Right atrium auricular region (tissue), 2 donors: ENCODE measurements at places on chromosomes 2 and 18. TPM values are rescaled to one million over a fixed set of nuclear protein-coding genes. Genes with fewer than 3 reads are reported as not detected.

GRCh38 chr18:51039138-51040112 is 9.4 kb downstream of the SMAD4 start:
- H3K27ac ChIP-seq: no peak overlapping the region
- H3K4me1 ChIP-seq: peaks cover 96% of the 10 kb centered on the region
- no peaks in the 10 kb centered on the region for H3K36me3 ChIP-seq

GRCh38 chr2:111066062-111066593 is 54.6 kb upstream of the BCL2L11 start:
- DNase-seq: no peak
- no peak overlapping the region for H3K27ac ChIP-seq
- no peaks in the 10 kb centered on the region for H3K27me3 ChIP-seq
- H3K4me3 ChIP-seq: no peak overlapping the region
- H3K36me3 ChIP-seq: no peaks in the 10 kb centered on the region

- no peak overlapping the region for H3K4me3 ChIP-seq
- H3K4me1 ChIP-seq: no peaks in the 10 kb centered on the region
- DNase-seq: no peak
- no peaks in the 10 kb centered on the region for H3K27me3 ChIP-seq
- no peak overlapping the region for H3K27ac ChIP-seq
These were observed 132.0 kb downstream of the VWC2L start for GRCh38 chr2:214542866-214543265.

DNA sequence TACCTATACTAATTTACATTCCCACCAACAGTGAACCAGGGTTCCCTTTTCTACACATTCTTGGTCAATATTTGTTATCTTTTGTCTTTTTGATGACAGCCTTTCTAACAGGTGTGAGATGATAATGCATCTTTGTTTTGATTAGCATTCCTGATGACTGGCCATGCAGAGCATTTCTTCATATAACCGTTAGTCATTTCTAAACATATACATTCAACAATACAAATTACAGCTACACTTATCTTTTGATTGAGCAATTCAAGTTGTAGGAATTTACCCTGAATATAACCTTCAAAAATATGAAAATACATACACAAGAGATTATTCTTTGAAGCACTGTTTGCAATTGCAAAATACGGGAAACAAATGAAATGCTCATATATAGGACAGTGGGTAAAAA is 94.9 kb downstream of the TMEM131 start:
- H3K27me3 ChIP-seq: no peaks in the 10 kb centered on the region
- no peak overlapping the region for H3K27ac ChIP-seq
- no peaks in the 10 kb centered on the region for H3K36me3 ChIP-seq
- DNase-seq: no peak
- H3K4me1 ChIP-seq: no peaks in the 10 kb centered on the region

DNA sequence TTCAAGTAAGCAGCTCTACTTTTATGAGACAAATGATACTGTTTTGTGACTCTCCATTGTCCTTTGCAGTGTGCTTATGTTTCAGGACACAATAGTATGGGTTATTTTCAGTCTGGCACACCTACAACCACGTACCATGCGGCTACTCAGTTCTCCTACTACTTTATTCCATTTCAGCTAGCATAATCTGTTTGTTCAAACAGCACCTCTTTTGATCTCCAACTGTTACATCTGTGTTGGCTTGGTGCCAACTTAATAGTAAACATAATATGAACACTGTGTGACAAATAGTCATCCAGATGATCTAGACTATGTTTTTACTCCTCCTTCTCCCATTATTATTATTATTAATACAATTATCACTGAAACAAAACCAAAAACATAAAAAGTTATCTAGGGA is 40.5 kb downstream of the MYO3B start:
- no peak overlapping the region for H3K27ac ChIP-seq
- H3K4me3 ChIP-seq: no peak overlapping the region
- no peaks in the 10 kb centered on the region for H3K36me3 ChIP-seq
- H3K27me3 ChIP-seq: no peaks in the 10 kb centered on the region
- no peaks in the 10 kb centered on the region for H3K4me1 ChIP-seq

- H3K27ac ChIP-seq: no peak overlapping the region
- no peaks in the 10 kb centered on the region for H3K36me3 ChIP-seq
- DNase-seq: no peak
- no peaks in the 10 kb centered on the region for H3K4me1 ChIP-seq
- no peak overlapping the region for H3K4me3 ChIP-seq
- H3K27me3 ChIP-seq: no peaks in the 10 kb centered on the region
These were observed 28.6 kb downstream of the SNTG2 start for GRCh38 chr2:979069-979928.

DNA sequence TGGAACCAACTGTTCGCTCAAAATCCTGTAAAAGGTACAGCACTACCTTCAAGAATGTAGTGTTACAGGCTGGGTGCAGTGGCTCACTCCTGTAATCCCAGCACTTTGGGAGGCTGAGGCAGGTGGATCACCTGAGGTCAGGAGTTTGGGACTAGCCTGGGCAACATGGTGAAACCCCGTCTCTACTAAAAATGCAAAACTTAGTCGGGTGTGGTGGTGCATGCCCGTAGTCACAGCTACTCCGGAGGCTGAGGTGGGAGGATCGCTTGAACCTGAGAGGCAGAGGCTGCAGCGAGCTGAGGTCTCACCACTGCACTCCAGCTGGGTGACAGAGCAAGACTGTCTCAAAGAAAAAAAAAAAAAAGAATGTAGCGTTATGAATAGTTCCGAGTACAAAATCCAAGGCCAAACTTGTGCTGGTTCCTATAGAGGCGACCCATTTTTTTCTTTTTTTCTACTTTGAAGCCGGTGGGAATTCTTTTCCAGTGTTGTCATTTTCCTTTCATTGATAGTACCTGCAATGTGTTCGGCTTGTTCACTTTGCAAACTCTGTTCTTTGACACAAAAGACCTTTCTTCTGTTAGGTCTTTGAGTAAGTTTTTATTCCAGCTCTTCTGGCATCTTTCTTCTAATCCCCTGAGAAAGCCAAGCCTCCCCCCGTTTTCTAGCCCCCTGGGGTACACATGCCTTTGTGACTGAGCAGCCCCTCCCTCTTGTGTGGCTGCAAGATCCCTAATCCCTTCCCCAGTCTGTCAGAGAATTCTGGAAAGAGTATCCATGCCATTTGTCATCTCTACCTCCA is 25.1 kb downstream of the INPP5D start:
- no peaks in the 10 kb centered on the region for H3K4me1 ChIP-seq
- no peak for DNase-seq
- peak overlapping the region; percentile 78 for H3K27ac ChIP-seq
- H3K4me3 ChIP-seq: no peak overlapping the region
- H3K36me3 ChIP-seq: no peaks in the 10 kb centered on the region
- no peaks in the 10 kb centered on the region for H3K27me3 ChIP-seq

DNA sequence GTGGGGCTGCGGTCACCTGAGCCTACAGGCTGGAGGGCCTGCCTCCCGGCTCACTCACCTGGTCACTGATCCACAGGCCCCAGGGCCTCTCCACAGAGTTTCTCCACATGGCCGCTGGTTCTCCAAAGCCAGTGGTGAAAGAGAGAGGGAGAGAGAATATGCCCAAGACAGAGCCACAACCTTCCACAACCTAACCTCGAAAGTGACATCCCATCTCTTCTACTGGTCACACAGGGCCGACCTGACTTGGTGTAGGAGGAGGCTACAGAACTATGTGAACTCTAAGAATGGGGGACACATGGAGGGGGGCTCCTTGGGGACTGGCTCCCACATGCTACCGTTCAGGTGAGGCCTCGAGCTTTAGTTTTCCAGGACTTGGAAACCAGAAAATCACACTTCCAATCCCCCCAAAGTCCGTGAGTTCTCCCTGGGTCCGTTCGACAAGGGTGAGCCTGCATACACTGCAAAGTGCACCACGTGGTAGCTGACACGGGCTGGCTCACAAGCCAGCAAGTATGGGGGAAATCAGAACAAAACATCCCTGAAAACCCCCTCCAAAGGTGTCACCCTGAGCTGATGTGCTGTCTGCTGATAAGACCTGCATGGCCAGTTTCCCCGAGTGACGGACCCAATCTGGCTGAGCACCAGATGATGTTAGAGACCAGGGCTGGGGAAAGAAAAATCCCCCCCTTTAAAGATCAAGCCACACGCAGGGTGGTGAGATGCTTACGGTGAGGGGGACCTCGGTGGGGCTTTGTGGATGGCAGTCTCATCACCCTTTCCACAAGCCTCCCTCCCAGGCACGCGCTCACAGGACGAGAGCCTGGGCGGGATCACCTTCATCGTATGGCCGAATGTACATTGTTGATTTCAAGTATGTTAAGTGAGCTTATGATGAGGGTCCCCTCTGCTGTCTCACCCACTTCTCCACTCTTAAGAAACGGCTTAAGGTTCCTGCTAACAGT is 54.2 kb upstream of the SEMA4C start:
- H3K27ac ChIP-seq: no peak overlapping the region
- H3K36me3 ChIP-seq: no peaks in the 10 kb centered on the region
- DNase-seq: no peak
- H3K4me1 ChIP-seq: no peaks in the 10 kb centered on the region

GRCh38 chr18:59985289-59985688 is 85.5 kb downstream of the PMAIP1 start:
- no peak for DNase-seq
- no peaks in the 10 kb centered on the region for H3K36me3 ChIP-seq
- no peak overlapping the region for H3K27ac ChIP-seq
- no peaks in the 10 kb centered on the region for H3K27me3 ChIP-seq
- H3K4me3 ChIP-seq: no peak overlapping the region
- no peaks in the 10 kb centered on the region for H3K4me1 ChIP-seq

MROH2A gene
- not detected for total RNA-seq

MC2R gene
- total RNA-seq: not detected

DPP10 gene
- total RNA-seq: not detected
